ENCODE measurements at places on chromosomes 2 and 18. TPM values are rescaled to one million over a fixed set of nuclear protein-coding genes. Genes with fewer than 3 reads are reported as not detected.

The C2orf78 gene
- 0.09 TPM for total RNA-seq

The AFF3 gene
- 0.22 TPM for total RNA-seq

The ATOH8 gene
- 0.22 TPM for total RNA-seq

The CYS1 gene
- total RNA-seq, result 0.07 TPM

The TPO gene
- total RNA-seq, result not detected

The NDUFS1 gene
- total RNA-seq, result 102 TPM

DNA sequence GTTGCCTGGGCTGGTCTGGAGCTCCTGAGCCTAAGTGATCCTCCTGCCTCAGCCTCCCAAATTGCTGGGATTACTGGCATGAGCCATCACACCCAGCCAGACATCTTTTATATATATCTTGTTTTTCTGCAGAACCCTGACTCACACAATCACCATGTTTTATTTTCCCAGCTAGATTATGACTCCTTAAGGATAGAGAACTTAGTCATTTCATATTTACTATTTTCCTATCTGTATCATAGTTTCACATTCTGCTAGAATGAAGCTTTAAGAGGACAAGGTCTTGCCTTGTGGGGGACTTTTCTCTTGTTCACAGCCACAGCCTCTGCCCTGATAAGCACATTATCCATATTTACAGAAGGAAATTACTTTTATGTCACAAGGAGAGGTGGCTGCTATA is 73.9 kb downstream of the LBH start:
- H3K27me3 ChIP-seq, result no peaks in the 10 kb centered on the region
- no peak overlapping the region for H3K27ac ChIP-seq
- H3K36me3 ChIP-seq, result no peaks in the 10 kb centered on the region
- no peak for DNase-seq
- H3K4me3 ChIP-seq, result no peak overlapping the region

DNA sequence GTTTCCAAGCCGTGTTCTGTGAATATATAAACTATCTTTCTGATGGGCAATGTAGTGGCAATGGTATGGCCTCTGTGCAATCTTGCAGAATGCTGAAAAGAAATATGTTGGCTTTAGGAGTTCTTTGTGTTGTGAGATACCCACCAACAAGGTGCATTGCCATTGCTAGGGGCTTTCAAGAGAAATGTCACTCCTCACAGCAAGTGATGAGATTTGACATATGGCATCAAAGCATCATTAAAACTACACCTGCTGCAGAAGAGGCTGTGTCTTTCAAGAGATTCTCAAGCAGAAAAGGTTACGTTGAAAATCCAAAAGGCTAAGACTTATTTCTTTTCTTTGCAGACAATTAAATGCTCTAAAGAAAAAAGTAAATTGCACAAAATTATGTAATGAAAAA is 1110.8 kb downstream of the CBLN2 start:
- no peak overlapping the region for H3K27ac ChIP-seq
- no peak overlapping the region for H3K4me3 ChIP-seq
- H3K4me1 ChIP-seq, result no peaks in the 10 kb centered on the region
- no peaks in the 10 kb centered on the region for H3K27me3 ChIP-seq
- no peaks in the 10 kb centered on the region for H3K36me3 ChIP-seq

DNA sequence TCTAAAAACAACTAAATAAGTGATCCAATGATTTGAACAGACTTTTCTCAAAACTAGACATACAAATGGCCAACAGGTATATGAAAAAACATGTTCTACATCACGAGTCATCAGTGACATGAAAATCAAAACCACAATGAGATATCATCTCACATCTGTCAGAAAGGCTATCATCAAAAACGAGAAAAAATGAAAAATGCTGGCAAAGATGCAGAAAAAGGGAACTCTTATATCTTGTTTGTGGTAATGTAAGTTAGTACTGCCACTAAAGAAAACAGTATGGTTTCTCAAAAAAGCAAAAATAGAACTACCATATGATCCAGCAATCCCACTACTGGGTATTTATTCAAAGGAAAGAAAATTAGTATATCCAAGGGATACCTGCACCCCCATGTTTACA is 255.3 kb upstream of the FBXO11 start:
- no peak overlapping the region for H3K27ac ChIP-seq
- no peak overlapping the region for H3K4me3 ChIP-seq
- no peaks in the 10 kb centered on the region for H3K4me1 ChIP-seq
- DNase-seq, result no peak
- no peaks in the 10 kb centered on the region for H3K36me3 ChIP-seq

DNA sequence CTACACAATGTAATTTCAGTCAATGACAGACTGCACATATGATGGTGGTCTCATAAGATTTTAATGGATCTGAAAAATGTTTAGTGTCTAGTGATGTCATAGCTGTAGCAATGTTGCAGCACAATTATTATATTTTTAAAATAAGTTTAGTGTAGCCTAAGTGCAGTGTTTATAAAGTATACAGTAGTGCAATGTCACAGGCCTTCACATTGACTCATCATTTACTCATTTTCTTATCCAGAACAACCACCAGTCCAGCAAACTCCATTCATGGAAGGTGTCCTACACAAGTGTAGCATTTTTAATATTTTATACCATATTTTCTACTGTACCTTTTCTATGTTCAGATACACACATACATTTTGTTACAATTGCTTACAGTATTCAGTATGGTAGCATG is 663.1 kb downstream of the ERBB4 start:
- no peaks in the 10 kb centered on the region for H3K4me1 ChIP-seq
- H3K4me3 ChIP-seq, result no peak overlapping the region
- H3K36me3 ChIP-seq, result no peaks in the 10 kb centered on the region
- DNase-seq, result no peak

DNA sequence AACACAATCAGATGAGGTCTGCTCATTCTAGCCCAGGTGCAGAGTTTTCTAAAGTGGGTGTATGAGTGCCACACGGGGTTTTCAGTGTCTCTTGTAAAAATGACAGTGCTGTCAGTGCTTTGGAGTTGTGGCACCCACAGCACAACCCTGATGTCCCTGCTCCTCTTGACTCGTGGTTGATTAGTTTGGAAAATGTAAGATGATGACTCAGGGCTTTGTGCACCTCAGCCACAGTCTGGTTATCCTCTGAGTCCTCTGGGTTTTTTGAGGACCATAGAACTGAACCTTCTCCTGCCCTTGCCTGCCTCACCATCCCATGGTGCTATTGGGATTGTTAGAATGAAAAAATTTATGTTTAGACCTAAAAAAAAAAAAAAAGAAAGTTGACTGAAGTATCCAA is 105.6 kb downstream of the MYO1B start:
- H3K4me3 ChIP-seq, result no peak overlapping the region
- no peak for DNase-seq
- no peaks in the 10 kb centered on the region for H3K27me3 ChIP-seq
- H3K36me3 ChIP-seq, result peaks cover 35% of the 10 kb centered on the region
- H3K4me1 ChIP-seq, result no peaks in the 10 kb centered on the region

DNA sequence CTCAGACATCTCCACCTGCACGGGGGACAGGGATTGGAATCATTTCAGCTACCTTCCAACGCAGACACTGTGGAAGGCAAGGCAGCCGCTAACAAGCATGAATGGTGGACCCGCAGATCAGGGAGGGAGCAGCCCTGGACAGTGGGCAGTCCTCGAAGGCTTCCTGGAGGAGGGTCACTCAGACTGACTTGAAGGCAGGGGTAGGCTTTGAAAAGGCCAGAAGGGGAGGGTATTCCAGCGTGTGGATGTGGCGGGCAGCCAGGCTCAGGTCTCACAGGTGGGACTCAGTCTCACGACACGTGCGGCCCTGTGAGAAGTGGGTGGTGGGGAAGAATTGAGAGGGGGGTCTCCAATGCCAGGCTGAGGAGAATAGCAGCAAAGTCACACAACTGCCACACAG is 29.9 kb downstream of the DYSF start:
- no peak for DNase-seq
- peaks cover 2% of the 10 kb centered on the region for H3K4me1 ChIP-seq
- no peak overlapping the region for H3K4me3 ChIP-seq
- no peak overlapping the region for H3K27ac ChIP-seq
- H3K36me3 ChIP-seq, result no peaks in the 10 kb centered on the region

GRCh38 chr2:27920148-27920885 is 29.8 kb downstream of the BABAM2 start:
- no peaks in the 10 kb centered on the region for H3K36me3 ChIP-seq
- no peaks in the 10 kb centered on the region for H3K27me3 ChIP-seq
- H3K4me3 ChIP-seq, result no peak overlapping the region
- H3K27ac ChIP-seq, result no peak overlapping the region

- H3K36me3 ChIP-seq, result peaks cover 9% of the 10 kb centered on the region
- H3K4me1 ChIP-seq, result no peaks in the 10 kb centered on the region
- H3K27me3 ChIP-seq, result no peaks in the 10 kb centered on the region
- H3K4me3 ChIP-seq, result no peak overlapping the region
- DNase-seq, result no peak
- no peak overlapping the region for H3K27ac ChIP-seq
Measured at GRCh38 chr2:43424262-43425207, 171.3 kb downstream of the THADA start.

DNA sequence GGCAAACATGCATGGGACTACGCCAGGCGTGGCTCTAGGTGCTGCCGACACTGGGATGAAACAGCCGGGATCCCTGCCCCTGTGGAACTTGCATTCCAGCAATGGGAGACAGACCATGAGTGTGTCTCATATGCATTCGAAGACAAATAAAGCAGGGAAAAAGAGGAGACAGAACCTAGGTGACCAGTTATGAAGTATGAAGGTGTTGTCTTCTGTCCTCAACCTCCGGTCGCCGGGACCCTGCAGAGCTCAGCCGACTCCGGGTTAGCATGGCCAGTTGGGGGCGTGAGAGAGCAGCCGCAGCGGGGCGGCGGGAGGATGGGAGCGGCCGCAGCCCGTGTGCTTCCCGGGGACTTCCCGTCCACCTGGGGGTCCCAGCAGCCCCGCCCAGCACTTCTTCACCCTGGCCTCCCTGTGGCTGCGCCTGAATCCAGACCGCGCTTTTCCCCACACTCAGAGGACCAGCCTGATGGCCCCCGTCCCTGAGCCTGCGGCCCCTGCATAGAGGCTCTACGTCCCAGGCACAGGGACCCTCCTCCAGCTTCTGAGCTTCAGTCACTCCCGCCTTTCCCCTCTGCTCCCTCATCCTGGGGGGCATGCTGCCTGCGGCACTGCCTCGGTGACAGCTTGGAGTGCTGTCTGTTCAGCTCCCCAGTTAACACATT is 11.4 kb downstream of the ID2 start:
- H3K27me3 ChIP-seq, result no peaks in the 10 kb centered on the region
- no peak overlapping the region for H3K27ac ChIP-seq
- peak; percentile 72 for DNase-seq
- H3K36me3 ChIP-seq, result no peaks in the 10 kb centered on the region
- peak overlapping the region; percentile 49 for H3K4me3 ChIP-seq
- no peaks in the 10 kb centered on the region for H3K4me1 ChIP-seq

DNA sequence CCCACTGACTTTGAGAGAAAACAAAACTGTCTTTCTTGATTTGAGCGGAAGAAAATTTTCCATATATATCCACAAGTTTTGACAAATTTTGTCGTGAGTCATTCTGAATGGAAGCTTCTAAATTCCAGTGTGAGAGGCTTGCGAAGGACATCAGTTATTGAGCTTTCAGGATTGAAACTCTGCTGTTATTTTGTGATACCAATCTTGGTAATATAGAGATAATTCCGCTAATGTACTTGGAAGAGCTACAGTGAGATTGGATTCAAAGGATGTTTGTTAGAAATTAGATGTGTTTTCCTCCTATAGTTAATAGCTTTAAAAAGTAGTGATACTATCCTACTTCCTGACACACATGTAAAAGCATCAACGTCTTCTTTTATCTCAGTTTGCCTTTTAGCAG is 61.4 kb downstream of the RBM43 start:
- no peaks in the 10 kb centered on the region for H3K27me3 ChIP-seq
- no peak overlapping the region for H3K27ac ChIP-seq
- H3K36me3 ChIP-seq, result peaks cover 5% of the 10 kb centered on the region
- DNase-seq, result no peak
- H3K4me1 ChIP-seq, result no peaks in the 10 kb centered on the region

DNA sequence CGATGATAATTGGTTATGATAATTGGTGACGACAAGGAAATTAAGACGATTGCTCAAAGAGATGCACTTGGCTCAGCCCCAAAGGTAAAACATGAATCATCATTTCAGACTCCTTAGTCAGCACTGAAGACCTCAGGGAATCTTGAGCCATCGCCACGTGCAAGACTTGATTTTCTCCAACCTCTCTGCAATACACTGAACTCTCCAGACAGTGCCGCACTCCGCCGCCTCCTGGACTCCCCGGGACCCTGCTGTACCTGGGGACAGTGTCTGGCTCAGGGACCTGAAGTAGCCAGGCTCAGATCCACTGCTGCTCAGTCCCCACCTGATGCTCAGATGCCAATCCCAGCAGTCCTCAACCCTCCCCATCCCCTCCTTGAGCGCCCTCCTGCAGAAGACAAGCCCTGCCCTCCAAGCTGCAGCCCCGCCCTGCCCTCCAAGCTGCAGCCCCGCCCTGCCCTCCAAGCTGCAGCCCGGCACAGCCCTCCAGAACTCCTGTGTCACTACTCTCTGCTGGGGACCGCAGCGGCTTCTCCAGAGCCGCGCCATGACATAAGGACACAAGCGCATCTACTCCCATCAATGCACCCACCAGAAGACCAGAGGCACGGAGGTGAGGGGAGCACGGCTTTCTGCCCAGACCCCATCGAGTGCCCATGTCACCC is 1.1 kb downstream of the TMEM18 start:
- no peaks in the 10 kb centered on the region for H3K4me1 ChIP-seq
- peak overlapping the region; percentile 92 for H3K4me3 ChIP-seq
- H3K36me3 ChIP-seq, result peaks cover 2% of the 10 kb centered on the region
- no peak overlapping the region for H3K27ac ChIP-seq

DNA sequence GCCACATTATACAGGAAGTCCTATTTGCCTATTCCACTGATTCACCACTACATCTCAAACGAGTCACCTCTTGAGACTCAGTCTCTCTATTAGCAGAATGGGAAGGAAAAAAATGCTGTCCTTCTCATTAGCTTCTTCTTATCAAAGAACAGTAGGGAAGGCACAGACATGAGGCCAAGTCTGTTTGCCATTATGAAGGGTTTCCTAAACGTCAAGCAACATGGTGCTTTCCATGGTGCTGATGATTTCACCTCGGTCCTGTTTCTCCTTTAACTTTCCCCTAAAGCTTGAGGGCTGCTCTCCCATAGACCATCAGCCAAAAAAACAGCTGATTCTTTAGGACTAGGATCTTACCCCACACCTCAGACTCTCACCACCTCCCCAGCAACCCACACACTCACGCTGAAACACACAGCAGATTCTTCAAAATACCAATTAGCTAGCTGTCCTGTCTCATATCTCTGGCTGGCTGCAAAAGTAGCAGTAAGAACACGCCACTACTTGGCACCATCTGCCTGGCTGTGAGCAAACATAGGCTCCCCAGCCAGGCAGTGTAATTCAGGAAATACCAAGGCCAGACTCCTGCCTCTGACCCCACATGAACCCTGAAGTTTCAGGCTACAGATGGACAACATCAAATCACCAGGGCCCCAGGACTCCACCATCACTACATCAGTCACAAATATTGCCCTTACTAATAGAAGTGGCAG is 30.5 kb downstream of the GALNT14 start:
- H3K4me1 ChIP-seq, result no peaks in the 10 kb centered on the region
- no peak for DNase-seq
- H3K27ac ChIP-seq, result no peak overlapping the region
- no peaks in the 10 kb centered on the region for H3K27me3 ChIP-seq
- no peak overlapping the region for H3K4me3 ChIP-seq
